ENCODE measurements at places on chromosomes 1 and 21. TPM values are rescaled to one million over a fixed set of nuclear protein-coding genes. Genes with fewer than 3 reads are reported as not detected.

DNA sequence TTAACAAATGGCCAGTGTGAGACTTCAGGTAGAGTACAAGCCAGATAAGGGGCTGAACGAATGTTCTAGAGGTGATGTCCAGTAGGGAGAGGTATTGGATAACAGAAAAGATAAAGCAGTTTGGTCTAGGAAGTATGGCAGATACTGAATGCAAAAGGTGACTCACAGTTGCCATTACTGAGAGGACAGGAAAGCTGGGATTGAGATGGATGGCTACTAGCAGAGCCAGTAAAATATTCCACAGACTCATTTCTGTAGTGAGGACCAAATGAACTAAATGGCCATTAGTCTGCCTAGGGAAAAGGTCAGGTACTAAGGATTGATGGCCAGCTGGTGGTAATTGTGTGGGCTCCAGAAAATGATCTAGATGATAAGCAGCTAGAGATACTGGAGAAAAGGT lies 11.5 kb downstream of the MACO1 start:
- H3K36me3 ChIP-seq = peaks cover 3% of the 10 kb centered on the region
- no peak overlapping the region for H3K4me3 ChIP-seq
- no peaks in the 10 kb centered on the region for H3K4me1 ChIP-seq
- H3K27ac ChIP-seq = no peak overlapping the region
- H3K27me3 ChIP-seq = no peaks in the 10 kb centered on the region

- DNase-seq = no peak
- no peak overlapping the region for H3K4me3 ChIP-seq
- H3K4me1 ChIP-seq = no peaks in the 10 kb centered on the region
- no peaks in the 10 kb centered on the region for H3K27me3 ChIP-seq
Measured at GRCh38 chr1:208048904-208049303, 138.0 kb upstream of the CD34 start.

- no peak overlapping the region for H3K4me3 ChIP-seq
- H3K36me3 ChIP-seq = no peaks in the 10 kb centered on the region
- no peak for DNase-seq
- H3K4me1 ChIP-seq = no peaks in the 10 kb centered on the region
- H3K27me3 ChIP-seq = no peaks in the 10 kb centered on the region
Measured at GRCh38 chr1:3183813-3184212, 114.8 kb downstream of the PRDM16 start.

DNA sequence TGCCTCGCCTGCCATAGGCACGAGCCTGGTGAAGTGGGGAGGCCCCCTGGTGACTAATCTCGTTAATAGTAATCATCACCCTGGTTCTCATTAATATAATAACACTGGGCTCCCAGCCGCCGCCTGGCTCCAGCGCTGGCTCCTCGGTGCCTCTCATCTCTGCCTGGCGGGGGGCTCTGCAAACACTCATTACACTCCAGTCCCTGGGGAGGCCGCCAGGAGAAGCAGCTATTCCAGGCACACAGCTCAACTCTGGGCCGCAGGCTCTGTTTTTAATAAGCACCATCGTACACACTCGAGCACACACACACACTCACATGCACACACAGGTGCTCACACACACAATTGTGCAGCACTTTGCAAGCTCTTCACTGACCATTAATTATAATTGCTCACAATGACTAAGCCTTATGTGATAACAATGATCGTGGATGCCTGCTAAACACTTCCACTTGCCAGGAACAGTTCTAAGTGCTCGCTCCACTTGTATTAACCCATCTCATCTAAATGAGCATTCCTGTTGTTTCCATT lies 52.2 kb downstream of the SDC3 start:
- no peak for DNase-seq
- peaks cover 22% of the 10 kb centered on the region for H3K4me1 ChIP-seq
- H3K36me3 ChIP-seq = no peaks in the 10 kb centered on the region
- no peaks in the 10 kb centered on the region for H3K27me3 ChIP-seq

DNA sequence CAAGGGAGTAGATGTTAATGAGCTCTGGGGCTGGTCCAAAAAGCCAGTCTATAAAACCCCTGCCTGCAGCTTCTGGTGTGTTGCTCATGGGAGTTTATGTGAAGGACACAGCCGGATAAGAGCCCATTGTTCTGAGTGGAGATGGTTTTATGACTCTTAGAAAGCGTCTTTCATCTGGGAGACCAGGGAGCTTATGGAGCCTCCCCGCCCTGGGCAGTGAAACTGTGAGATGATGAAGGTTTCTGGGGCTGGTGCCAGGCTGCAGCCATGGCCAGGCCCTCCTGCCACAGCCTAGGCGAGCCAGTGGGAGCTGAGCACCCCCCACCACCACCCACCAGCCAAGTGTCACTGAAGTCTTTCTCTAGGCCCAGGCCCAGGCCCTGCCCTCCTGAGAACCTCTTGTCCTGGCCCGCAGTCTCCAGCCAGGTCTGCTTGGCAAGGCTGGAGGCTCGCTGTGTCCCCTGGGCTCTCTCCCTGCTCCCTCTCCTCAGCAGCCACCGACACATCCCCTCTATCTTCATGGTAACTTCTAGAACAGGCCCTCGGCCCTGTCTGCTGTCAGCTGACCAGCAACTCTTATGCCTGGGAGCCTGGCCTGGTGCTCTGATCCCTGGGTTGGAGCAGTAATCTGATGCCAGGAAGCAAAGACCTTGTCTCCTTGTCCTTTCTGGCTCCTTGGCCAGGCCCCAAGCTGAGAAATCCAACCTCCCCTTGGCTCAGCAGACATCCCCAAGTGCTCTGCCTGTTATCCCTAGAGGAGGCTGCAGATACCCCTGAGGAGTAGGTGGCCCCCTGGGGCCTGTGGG lies 7.6 kb upstream of the ARHGEF10L start:
- H3K27ac ChIP-seq = no peak overlapping the region
- H3K27me3 ChIP-seq = no peaks in the 10 kb centered on the region
- H3K4me3 ChIP-seq = no peak overlapping the region

GRCh38 chr21:35309316-35309715 lies 260.2 kb upstream of the RUNX1 start:
- no peak overlapping the region for H3K4me3 ChIP-seq
- H3K27me3 ChIP-seq = no peaks in the 10 kb centered on the region
- no peak for DNase-seq
- no peaks in the 10 kb centered on the region for H3K4me1 ChIP-seq
- no peaks in the 10 kb centered on the region for H3K36me3 ChIP-seq

DNA sequence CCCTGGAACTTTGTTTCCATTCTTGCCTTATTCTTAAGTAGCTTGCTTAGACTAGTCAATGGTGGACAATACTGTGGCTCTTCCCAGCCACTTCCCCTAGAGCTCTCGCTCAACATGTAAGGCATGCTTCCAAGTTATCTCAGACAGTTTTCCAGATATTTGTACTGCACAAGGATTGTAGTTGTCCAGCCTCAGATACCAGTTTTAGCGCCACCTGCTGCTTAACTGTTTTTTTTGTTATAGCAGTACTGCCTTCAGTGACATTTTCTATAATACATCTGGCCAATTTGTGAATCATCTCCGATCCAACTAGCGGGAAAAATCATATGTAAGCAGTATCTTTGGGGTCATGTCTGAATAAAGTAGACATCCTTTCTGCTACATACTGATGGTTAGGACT lies 346.7 kb upstream of the ADGRL4 start:
- H3K27me3 ChIP-seq = no peaks in the 10 kb centered on the region
- peak; percentile 52 for DNase-seq
- H3K36me3 ChIP-seq = no peaks in the 10 kb centered on the region
- H3K27ac ChIP-seq = no peak overlapping the region
- peaks cover 13% of the 10 kb centered on the region for H3K4me1 ChIP-seq
- no peak overlapping the region for H3K4me3 ChIP-seq

DNA sequence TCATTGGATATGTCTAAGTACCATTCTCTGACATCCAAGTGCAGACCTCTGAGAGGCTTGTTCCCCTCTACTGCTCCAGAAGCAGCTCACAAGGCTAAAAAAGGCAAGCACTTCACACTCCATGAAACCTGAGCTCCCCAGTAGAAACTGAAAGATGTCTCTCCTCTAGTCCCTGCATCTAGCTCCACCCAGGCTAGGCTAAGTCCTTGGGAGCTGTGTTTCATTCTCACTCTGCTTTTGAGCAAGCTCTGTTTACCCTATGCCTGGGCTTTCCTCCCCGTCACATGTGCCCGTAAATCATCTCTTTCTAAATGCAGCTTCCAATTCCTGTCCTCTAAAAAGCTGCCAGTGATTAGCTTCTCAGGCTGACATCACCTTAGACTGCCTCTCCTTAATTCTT lies 39.0 kb downstream of the LRRC71 start:
- no peak for DNase-seq
- no peak overlapping the region for H3K4me3 ChIP-seq
- peaks cover 79% of the 10 kb centered on the region for H3K36me3 ChIP-seq
- no peaks in the 10 kb centered on the region for H3K27me3 ChIP-seq
- H3K4me1 ChIP-seq = no peaks in the 10 kb centered on the region
- H3K27ac ChIP-seq = no peak overlapping the region

DNA sequence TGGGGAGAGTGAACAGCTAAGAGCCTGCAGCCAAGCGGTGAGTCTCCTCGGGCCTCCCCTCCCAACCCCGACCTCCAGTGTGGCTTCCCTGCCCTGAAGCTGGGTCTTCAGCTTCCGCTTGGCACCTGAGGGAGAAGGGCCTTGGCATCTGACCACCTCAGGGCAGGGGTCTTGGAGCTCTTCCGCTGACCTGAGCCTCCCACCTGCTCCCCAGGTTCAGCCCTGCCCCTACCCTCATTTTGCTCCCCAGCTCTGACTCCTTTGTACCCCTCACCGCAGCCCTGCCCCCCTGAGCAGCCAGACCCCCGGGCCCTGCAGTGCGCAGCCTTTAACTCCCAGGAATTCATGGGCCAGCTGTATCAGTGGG lies 4.9 kb downstream of the ADAMTSL4 start:
- H3K27ac ChIP-seq = no peak overlapping the region
- no peak for DNase-seq
- H3K27me3 ChIP-seq = no peaks in the 10 kb centered on the region
- peaks cover 10% of the 10 kb centered on the region for H3K4me1 ChIP-seq
- no peak overlapping the region for H3K4me3 ChIP-seq
- no peaks in the 10 kb centered on the region for H3K36me3 ChIP-seq

Gene ACTN2
- total RNA-seq = not detected

Gene ADGRB2
- 15.8 TPM for total RNA-seq

Gene TMCO1
- 296 TPM for total RNA-seq

Gene ITLN1
- not detected for total RNA-seq

Gene KRTAP7-1
- not detected for total RNA-seq

Gene CD52
- total RNA-seq = not detected

Gene CD1E
- total RNA-seq = not detected

Gene C1QC
- total RNA-seq = not detected

All from SJSA1 (cell line).